Left kidney (tissue), 8 donors: ENCODE measurements at places on chromosomes 6 and 20. TPM values are rescaled to one million over a fixed set of nuclear protein-coding genes. Genes with fewer than 3 reads are reported as not detected.

The GHRH gene
- not detected for polyA plus RNA-seq

The C6orf120 gene
- 42.1 TPM for polyA plus RNA-seq

The TAGAP gene
- 0.78 TPM for polyA plus RNA-seq

The EPHA7 gene
- polyA plus RNA-seq: 53.5 TPM

The IL17F gene
- 0.40 TPM for polyA plus RNA-seq
